Osteoblast (primary cell): ENCODE measurements at places on chromosomes 3 and 15.

GRCh38 chr15:70023064-70023768 lies 74.5 kb downstream of the TLE3 start:
- DNase-seq = peak; percentile 59

DNA sequence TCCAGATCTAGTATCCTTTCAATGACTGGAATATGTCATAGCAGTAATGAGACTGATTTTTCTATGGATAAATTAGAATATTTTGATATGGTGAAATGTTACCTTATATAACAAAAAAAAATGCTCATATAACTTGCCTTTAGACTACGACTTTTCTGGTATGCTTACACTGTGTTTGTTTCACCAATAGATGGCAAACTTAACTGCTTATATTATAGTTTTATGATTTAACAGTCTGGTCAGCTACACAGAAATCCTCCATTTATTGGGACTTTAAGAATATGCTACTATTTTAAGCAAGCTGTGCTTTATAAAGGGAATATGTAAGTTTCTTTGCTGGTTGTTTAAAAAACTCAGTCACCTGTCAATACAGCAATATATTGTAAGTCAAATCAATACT lies 205.6 kb downstream of the VGLL3 start:
- peak; percentile 18 for DNase-seq

DNA sequence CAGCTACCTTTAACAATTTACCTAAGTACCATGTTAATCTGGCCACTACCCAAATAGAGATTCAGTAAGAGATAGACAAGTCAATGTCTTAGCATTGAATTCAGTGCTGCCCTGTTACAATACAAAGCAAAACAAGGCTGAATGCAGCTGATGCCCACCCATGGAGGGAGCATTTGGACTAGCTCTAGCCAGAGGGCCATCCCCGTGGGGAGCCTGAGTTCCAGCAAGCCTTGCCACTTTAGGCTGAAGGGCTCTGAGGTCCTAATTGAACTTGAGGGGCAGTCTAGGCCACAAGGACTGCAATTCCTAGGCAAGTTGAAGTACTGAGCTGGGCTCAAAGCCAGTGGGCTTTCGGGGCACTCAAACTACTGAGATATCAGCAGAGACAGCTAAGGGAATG lies 265.9 kb downstream of the EFHB start:
- no peak for DNase-seq

DNA sequence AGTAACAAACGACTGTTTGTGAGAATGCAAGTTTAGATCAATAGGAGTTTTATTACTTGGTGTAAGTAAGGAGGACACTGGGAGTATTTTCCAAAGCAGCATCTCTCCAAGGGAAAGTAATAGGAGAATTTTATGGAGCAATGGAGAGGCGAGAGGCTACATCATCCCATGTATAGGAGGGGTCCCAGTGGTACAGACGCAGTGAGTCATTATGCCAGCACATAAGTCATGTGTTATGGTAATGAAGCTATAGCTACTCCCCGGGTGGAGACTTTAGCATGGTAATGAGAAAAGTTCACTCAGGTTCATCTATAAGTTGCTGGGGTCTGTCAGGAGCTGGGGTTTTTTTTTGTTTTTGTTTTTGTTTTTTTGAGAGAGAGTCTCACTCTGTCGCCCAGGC lies 29.5 kb upstream of the ZNF445 start:
- no peak for DNase-seq

DNA sequence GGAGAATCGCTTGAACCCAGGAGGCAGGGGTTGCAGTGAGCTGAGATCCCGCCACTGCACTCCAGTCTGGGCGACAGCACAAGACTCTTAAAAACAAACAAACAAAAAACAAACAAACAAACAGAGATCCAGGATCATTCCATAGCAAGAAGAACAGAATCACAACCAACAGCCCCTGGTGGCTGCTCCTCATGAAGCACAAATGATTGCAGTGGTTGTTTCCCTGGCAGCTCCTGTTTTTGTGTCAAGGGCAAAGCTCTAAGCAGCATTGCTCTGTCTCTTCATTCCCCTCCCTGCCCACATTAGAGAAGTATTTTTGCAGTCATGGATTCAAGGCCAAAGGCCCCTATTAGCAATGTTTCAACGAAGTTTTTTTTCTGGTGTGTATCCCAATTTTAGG lies 25.8 kb upstream of the BLM start:
- DNase-seq = no peak

GRCh38 chr3:66949898-66950297 lies 48.2 kb upstream of the KBTBD8 start:
- DNase-seq = no peak

DNA sequence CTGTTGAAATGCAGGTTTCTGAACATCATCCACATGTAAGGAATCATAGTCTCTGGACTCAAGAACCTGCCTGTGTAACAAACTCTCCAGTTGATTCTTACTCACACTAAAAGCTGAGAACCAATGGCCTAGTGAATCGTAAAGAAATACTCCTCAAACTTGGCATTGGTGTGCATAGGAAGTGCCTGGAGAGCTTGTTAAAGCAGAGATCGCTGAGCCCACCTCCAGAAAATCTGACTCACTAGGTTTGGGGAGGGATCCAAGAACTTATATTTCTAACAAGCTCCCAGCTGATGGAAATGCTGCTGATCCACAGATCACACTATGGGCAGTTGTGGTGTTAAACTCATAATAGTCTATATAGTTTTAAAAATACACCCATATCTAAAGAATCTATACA lies 55.8 kb upstream of the LMCD1 start:
- DNase-seq = peak; percentile 88
